ENCODE measurements at places on chromosomes 5 and 9.

DNA sequence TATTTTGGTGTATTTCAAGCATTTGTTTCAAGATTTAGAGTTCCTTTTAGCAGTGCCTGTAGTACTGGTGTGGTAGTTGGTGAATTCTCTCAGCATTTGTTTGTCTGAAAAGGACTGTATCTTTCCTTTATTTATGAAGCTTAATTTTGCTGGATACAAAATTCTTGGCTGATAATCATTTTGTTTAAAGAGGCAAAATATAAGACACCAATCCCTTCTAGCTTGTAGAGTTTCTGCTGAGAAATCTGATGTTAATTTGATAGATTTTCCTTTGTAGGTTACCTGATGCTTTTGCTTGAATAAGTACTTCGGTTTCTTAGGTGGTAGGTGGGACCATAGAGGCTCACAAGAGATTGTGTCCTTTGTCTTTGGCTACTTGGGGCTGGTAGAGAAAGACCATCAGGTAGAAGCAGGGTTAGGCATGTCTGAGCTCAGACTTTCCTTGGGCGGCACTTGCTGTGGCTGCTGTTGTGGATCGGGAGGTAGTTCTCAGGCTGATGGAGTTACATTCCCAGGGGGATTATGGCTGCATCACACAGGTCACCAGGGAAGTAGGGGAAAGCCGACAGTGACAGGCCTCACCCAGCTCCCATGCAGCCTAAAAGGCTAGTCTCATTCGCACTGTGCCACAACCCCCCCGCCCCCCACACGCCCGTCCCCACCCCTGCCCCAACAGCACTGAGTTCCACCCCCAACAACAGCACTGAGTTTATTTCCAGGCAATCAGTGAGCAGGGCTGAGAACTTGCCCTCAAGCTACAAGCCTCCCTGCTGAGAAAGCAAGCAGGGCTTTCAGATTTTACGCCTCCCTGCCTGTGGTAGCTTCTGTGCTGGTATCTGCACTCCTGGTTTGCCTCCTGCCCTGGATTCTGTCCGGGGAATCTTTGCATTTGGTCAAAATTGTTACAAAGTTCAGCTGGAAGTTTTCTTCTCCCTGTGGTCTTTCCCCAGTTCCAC is 127.1 kb upstream of the GLRA1 start:
- DNase-seq, result no peak

- no peak for DNase-seq
Measured at GRCh38 chr5:176396330-176396729, 7.8 kb downstream of the HIGD2A start.

DNA sequence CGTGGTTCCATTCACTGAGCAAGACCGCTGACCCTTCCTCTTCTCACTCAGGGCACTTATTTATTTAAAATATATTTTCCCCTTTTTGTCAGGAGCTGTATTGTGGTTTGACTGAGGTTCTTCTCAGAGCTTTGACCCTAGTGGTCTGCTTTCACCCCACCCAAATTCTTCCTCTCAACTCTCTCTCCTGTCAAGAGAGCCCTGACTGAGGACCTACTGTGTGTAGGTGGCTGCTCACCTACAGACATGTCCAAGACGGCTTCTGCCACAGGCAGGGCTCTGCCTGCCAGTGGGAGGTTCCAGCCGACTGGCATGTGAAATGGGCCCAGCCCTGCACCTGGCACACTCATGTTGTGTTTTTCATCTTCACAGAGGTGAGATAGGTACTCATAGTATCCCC is 5.2 kb downstream of the DCANP1 start:
- no peak for DNase-seq

DNA sequence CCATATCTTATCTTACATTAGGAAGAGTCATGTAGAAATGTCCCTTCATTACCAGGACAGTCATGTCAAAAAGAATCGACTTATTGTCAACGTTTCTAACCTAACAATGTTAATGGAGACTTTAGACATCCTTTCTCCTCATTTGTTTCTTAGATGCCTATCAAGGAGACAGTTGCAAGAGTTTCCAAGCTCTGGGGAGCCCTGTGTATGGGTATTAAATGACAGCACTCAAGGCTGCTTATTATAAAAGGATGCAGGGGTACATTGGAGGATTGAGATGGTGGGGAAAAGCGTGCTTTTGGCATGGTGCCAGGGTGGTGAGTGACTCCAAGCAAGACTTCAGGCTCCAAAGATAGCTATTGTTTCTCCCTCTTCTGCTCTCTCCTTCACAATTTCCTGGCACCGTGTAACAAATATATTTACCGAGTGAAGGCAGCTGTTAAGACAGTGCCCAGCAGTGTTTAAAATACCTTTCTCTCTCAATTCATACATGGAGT is 461.3 kb upstream of the CLINT1 start:
- DNase-seq, result no peak

DNA sequence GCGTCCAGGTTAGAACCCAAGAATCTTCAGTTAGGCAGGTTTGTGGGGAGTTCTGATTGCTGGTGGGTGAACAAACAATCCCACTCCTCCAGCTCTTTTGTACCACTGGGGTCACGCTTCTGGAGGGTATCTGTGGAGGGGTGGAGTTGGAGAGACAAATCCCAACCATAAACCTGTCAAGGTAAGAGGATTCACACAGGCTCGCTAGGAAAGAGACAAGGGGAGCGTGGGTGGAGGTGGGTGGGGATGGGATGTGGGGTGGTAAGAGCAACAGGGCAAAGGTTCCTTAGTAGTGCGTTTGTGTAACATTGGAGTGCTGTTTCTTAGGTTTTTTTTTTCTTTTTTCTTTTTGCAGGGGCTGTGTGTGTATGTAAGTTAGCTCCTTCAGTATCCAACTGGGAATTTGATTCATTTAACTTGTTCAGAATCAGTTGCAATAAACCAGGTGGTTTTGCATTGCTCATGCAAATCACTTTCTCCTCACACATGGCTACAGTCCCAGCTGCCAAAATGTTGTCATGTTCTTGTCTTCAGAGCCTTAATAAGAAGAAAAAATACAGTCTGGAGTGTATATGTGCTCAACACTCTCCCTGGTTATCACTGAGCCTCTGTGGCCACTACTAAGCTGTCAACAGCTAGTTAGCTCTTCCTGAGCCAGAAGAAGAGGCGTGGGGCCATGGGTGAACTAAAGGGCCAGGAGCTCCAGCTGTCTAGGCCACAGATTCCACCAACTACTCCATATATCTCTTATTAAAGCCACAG is 164.0 kb upstream of the RAD23B start:
- no peak for DNase-seq

GRCh38 chr9:137225699-137226331 is 841 bp downstream of the CYSRT1 start:
- no peak for DNase-seq

DNA sequence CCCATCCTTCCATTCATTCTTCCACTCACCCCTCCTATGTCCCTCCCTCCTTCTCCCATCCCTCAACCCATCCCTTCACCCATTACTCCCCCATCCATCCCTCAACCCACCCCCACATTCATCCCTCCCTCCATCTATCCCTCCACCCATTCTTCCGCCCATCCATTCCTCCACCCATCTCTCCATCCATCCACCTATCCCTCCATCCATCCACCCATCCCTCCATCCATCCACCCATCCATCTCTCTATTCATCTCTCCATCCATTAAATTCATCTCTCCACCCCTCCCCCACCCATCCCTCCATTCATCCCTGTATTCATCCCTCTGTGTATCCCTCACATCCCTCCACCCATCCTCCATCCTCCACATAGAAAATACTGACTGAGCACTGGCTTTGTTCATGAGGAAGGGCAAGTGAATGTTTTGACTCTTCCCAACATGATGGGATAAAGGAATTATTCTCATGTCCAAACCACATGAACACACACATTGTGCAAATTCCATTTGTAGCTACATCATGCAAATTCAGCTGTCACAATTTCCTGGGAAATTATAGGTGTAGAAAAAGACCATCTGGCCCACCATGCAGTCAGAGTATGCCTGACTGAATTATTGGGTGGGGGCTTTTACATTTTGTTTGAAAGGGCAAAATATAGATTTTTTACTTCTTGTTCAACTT is 6.9 kb upstream of the VAV2 start:
- no peak for DNase-seq

DNA sequence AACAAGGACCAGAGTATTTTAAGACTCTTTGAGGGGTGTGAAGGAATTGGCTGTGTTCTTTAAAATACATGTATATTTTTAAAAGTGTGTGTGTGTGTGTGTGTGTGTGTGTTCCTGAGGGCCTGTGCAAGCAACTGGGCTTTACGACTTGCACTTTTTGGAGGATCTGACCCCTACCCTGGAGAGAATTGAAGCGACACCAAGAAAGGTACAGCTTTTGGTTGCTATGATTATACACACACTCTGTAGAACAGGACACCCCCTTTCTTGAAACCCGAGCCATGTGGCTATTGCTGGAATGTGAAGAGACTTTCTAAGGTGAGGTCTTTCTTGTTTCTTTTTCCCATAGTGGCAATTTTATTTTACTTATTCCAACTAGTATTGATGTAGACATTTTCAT is 988 bp downstream of the SHISAL2B start:
- no peak for DNase-seq

- no peak for DNase-seq
Measured at GRCh38 chr5:109399092-109399759, 10.5 kb downstream of the PJA2 start.

DNA sequence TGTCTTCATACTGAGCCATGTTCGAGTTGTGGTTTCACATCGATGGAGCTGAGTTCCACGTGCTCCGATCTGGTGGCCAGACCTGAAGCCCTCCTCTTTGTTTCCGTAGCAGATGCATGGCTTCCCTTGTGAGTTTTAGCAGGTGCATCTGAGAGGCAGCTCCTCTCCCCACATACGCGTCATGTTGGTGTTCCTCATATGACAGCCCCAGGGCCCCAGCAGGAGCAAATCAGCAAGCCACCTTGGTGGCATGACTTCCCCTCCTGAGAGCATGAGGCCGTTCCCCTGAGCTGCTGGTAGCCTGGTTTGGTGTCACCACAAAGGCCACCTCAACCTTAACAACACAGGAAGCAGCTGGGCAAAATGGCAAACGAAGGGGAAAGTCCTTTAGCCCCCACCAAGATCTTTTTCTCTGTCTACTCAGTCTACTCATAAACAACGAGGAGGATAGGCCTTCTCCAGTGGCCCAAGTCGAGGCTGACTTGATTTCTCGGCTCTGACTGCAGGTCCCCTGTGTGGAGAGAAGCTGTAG is 5.9 kb downstream of the CYFIP2 start:
- DNase-seq, result peak; percentile 71

DNA sequence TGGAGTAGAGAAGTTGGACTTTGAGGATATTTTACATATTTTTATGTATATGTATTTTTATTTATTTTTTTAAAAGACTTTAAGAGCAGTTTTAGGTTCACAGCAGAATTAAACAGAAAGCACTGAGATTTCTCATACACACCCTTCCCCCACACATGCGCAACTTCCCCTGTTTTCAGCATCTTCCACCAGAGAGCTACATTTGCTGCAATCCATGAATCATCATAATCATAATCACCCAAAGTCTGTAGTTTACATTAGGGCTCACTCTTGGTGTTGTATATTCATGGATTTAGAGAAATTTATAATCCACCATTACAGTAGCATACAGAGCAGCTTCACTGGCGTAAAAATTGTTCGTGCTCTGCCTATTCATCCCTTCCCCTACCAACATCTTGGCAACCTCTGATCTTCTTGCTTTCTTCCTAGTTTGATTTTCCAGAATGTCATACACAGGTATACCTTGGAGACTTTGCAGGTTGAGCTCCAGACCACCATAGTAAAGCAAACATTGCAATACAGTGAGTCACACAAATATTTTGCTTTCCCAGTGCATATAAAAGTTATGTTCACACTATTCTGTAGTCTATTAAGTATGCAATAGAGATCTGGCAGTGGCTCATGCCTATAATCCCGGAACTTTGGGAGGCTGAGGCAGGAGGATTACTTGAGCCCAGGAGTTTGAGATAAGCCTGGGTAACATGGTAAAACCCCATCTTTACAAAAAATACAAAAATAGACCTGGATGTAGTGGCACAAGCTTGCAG is 9.6 kb upstream of the CCDC171 start:
- DNase-seq, result no peak

DNA sequence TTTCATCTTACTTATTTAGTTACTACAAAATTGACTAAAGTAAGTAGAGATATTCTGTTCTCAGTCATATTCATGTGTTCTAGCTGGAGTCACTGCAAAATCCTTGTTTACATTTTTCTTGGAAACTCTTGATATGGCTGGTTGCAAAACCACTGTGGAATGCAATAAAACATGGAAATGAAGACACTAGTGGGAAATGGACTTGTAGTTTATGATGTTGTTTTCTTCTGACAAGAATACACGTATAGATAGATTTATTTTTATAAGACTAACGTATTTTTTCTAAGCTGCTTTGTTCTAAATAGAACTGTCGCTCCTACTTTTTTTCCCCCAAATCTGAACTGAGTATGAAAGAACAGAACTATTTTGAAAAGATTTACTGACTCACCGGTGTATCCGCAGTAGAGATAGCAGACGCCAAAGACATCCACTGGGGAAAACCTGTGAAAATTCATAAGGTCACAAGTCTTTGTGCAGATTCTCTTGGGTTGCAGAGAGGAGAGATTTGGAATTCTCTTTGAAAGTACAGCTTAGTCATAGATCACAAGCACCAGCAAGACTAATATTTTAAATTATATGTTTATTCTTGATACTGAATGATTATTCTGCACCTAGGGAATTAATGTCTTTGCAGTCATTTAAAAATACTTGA is 119.6 kb upstream of the TAF11L2 start:
- no peak for DNase-seq

DNA sequence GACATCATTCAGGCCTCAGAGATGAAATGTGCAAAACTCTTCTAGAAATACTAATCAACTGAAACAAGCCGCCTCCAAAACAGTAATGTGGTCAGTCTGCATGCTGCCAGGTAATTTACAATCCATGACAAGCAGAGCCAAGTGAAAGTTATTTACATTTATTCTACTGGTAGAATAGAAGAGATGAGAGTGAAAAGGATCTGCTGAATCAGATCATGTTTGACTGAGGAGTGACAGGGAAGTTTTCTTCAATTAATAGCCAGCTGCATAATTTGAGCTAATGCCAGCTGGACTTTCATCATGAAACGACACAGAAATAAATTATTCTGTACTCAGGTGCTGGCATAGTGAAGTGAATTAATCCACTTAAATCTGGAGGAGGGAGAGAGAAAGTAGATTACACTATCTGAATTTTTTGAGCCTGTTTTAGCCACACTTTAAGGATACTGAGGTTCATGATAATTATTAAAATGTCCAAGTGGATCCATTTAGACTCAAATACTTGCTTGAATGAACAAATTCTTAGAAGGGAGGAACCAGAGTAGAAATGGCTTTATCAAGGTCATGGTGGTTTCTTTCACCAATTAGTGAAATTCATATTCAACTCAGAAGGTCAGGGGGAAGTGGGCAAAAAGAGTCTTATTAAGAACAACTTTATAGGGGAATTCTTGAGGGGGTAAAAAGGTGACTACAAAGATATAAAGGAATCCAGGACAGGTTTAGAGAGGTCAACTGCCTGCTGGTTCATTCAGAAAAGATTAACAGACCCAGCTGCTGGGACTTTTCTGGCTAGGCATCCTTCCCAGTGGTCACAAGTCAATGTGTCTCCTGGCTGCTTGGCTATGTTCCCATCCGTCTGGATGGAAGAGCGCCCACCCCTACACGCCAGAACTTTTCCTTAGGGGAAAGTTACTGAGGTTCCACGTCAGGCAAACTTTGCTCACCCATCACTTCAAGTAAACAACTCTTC is 350.4 kb downstream of the PDE4D start:
- DNase-seq, result peak; percentile 39
